ENCODE measurements at places on chromosomes 2 and 18.

GRCh38 chr2:39124746-39125057 lies 3.9 kb upstream of the SOS1 start:
- DNase-seq, result no peak

- DNase-seq, result no peak
These were observed 64.8 kb upstream of the EML6 start for GRCh38 chr2:54658564-54659071.

- DNase-seq, result no peak
These were observed 753.9 kb upstream of the ZEB2 start for GRCh38 chr2:145273840-145274239.

- DNase-seq, result no peak
These were observed 12.1 kb upstream of the GREB1 start for GRCh38 chr2:11521775-11522174.

GRCh38 chr2:38156436-38156835 lies 80.5 kb upstream of the CYP1B1 start:
- no peak for DNase-seq

DNA sequence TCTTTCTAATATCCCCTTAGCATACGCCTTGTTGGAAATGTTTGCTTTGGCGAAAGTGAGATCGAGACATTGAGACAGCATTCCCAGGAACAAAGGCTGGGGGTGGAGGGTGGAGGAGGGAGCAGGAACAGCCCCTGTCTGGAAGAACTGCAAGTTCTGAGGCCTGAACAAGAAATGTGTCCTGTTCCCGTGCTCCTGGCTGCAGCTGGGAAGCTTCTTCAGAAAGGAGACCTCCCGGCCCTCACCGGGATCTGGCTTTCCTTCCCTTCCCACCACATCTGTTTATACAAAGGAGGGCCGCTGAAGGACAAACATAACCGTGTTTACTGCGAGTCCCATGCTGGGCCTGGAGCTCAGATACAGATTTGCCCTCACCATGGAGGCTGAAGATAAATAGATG lies 35.9 kb downstream of the AFF3 start:
- no peak for DNase-seq

GRCh38 chr2:54310311-54310710 lies 54.3 kb upstream of the TSPYL6 start:
- DNase-seq, result no peak

DNA sequence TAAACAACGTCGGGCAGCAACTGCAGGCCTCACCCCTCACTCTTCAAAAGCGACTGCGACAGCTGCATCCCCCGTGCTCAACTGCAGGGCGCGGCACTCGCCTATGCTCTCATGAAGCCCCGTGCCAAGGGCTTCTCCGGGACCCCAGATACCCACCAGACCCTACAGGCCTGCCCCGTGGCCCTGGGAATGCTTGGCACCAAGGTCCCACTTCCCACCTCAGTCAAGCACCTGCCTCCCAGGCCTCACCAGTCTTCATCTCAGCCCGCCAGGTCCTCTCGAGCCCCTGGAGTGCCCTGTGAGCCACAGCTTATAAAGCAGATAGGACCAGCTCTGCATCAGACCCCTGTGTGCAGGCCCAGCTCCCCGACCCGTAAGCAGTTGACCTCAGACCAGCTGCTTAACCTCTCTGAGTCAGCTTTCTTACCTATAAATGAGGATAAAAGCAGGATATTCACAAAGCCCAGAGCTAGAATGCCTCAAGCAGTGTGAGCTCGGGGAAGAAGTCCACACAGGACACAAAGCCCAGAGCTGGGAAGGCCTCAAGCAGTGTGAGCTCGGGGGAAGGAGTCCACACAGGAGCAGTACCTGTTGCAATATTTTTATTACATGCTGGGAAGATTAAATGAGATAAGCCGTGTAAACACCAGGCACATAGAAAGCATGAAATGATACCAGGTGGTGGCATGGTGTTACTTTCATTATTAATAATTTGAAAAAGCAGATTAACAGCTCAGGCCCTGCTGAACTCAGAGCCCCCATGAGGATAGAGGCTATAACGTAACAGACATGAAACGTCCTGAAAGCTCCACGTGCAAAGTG lies 96.9 kb downstream of the HDAC4 start:
- no peak for DNase-seq

- no peak for DNase-seq
These were observed 856.4 kb upstream of the CELF4 start for GRCh38 chr18:38421872-38422615.

- DNase-seq, result no peak
These were observed 75.6 kb upstream of the ETAA1 start for GRCh38 chr2:67321588-67321903.
